ENCODE measurements at places on chromosomes 4 and X.
A peak's percentile ranks its signal among the peaks of the same experiment; 100 is the strongest.

GRCh38 chr4:81030981-81031791, 678 bp downstream of the BMP3 start:
- DNase-seq, result no peak

DNA sequence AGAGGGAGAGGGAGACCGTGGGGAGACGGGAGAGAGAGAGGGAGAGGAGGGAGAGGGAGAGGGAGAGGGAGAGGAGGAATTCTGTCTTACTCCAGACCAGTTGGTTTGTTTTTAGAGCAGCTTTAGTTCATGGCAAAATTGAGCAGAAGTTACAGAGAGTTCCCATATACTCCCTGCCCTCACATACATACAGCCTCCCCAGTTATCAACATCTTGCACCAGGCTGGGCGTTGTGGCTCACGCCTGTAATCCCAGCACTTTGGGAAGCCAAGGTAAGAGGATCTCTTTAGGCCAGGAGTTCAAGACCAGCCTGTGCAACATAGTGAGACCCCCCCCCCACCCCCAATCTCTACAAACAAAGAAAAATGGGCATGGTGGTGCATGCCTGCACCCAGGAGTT, 79.8 kb upstream of the OGT start:
- DNase-seq, result no peak

GRCh38 chr4:115334736-115335411, 221.5 kb upstream of the NDST4 start:
- no peak for DNase-seq

- no peak for DNase-seq
Observed at GRCh38 chr4:7638489-7638888, 203.8 kb upstream of the PSAPL1 start.

GRCh38 chr4:15237648-15238230, 190.1 kb upstream of the C1QTNF7 start:
- no peak for DNase-seq

DNA sequence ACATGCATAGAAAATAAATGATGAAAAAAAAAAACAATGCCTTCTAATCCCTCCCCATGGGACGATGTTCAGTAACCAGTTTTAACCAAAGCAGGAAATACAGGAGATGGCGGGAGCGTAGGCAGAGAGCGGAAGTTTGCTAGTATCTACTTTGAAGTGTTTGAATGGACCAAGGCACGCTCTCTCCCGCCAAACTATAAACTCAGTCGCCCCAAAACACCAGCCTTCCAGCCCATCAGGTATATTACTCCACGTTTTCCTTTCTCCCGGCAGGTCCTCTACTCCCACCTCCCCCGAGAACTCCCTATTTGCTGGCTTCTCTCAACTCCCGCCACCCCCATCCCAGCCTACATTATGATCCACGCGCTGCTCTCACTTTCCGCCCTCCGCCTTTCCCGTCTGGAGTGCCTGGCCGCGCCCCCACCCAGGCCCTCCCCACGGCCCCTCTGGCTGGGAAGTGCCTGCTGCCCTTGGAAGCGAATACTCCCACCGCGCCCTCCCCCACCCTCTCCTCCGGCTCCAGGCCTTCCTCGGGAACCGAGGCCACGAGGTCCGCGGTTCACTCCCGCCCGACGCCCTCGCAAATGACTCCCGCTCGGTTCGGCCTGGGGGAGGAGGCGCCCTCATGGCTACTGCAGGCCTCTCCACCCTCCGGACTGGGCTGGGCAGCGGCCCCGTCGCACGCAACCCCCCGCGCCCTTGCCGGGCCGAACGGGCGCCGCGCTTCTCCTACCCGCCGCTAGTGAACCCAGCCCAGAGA, 723 bp downstream of the DHX15 start:
- peak; percentile 31 for DNase-seq

GRCh38 chr4:153257151-153257620, 52.9 kb downstream of the TRIM2 start:
- DNase-seq, result peak; percentile 30

DNA sequence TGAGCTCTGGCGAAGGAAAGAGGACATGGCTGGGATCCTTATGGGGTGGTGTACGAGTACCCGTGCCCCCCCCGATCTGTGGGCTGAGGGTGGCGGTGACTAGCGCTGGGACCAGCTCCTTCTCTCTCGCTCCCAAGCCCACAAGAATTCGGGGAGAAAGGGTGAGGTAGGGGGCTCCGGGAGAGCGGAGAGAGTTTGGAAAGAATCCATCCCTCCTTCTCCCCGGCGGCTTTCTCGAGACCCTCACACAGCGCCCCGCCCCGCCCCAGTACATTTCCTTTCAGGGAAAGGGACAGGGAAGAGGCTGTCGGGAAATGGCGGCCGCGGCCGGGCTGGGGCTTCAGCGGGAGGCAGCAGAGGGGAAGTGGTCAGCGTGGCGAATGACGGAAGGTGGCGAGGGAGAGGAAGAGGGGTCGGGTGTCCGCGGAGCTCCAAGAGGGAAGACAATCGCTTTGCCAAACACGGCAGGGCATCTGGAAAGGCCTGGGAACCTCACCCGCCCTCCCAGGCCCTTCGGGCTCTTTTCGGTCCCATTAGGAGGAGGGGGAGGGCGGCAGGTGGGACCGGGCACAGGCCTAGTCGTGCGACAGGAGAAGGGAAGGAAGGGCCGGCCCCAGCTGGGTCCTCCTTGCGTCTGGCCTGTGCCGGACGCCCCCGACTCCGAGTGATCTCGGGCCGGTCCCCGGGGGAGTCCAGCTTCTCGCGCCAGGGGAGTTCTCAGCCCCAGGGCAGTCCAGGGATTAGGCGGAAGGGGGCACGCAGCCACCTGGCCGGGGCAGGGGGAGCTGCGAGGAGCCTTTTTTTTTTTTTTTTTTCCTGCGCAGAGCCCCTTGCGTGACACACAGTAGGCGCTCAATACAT, 10.2 kb downstream of the HNRNPH2 start:
- no peak for DNase-seq

GRCh38 chr4:108483079-108483478, 137.3 kb upstream of the RPL34 start:
- no peak for DNase-seq

- no peak for DNase-seq
Observed at GRCh38 chr4:56261027-56261426, 126.3 kb downstream of the AASDH start.

DNA sequence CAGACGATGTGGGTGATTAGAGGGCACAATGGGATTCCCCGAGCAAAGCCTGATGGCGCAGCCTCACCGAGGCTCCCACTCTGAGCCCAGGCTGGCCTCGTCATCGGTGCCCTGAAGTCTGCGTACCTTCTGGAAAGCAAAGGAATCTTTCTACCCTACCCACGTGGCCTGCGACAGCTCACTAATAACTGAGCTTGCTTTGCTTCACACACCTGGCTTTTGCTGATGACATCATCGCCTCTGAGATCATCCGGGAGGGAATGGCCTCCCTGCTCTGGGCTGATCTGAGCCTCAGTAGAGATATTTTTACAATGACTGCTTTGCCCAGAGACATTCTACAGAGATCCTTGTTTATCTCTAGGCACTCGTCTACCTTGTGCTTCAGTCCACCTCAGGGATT, 45.4 kb upstream of the PDLIM3 start:
- DNase-seq, result no peak

GRCh38 chrX:150062292-150063137, 124.2 kb upstream of the EOLA2 start:
- DNase-seq, result peak; percentile 18

DNA sequence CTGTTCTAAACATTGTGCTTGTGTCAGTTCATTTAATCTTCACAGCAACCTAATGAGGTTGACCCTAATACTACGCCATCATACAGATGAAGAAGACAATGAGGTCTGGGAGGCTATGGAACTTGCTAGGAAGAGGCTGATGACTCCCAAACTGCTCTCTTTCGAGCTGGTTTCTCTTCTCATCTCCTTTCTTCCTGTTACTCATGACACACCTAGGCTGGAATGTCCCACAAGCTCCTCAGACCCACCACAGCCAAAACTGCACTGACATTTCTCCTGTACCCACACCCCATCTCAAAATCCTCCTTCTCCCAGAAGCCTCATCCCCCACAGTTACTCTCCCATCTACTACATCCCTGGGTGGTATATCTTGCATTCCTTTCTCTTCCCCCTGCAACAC, 27.4 kb upstream of the PJA1 start:
- no peak for DNase-seq

- no peak for DNase-seq
Observed at GRCh38 chrX:9698576-9698975, 67.1 kb downstream of the GPR143 start.

GRCh38 chrX:50629774-50630173, 159.1 kb upstream of the DGKK start:
- no peak for DNase-seq

DNA sequence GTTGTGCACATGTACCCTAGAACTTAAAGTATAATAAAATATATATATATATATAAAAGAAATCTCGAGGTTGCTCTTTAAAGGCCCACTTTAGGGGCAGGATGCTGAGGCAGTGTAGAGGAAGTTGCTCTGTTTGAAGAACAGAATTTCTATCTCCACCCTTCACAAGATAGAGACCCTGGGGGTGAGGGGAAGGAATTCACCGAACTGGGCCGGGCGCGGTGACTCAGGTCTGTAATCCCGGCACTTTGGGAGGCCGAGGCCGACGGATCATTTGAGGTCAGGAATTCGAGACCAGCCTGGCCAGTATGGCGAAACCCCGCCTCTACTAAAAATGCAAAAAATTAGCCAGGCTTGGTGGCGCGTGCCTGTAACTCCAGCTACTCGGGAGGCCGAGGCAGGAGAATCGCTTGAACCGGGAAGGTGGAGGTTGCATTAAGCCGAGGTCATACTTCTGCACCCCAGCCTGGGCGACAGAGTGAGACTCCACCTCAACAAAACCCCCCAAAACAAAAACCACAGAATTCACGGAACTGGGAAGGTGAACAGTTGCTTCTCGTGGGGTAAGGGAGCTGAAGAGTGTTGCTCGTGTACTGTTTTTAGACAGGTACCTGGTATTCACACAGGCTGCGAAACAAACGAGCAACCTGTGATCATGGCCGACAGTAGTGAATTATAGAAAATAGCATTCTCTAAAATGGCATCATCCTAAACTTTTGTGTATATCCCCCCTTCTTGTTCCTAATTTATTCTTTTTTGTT, 6.2 kb downstream of the PLAC8 start:
- no peak for DNase-seq

DNA sequence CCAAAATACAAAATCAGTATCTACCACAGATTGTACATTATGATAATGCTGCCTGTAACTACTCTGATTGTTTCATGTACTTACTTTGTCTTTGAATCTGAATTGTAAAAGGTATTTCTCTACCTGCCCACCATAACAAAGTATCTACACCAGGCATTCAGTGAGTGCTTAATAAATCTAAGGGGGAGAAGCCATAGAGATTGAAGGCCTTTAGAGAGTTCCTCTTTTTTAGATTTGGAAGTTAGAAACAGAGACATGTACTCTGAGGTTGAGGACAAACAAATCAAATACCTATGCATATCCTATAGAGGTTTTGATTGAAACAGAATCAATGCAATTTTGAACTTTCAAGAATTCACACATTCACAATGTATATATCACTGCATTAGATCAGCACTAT, 42.7 kb downstream of the SAT1 start:
- DNase-seq, result no peak

- no peak for DNase-seq
Observed at GRCh38 chr4:38131371-38132091, 171.3 kb downstream of the PTTG2 start.

DNA sequence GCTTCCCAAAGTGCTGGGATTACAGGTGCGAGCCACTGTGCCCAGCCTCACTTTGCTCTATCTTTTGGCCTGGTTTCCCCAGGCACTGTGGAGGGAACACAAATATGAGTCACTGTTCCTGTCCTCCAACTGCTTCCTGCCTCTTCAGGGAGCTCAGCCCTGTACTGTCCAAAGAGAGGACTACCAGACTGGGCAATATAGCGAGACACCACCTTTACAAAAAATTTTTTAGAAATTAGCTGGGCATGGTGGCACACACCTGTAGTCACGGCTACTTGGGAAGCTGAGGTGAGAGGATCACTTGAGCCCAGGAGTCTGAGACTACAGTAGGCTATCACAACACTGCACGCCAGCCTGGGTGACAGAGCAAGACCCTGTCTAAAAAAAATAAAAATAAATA, 16.9 kb upstream of the WAS start:
- DNase-seq, result no peak

- no peak for DNase-seq
Observed at GRCh38 chr4:139890816-139891215, 225.2 kb downstream of the MGST2 start.

- no peak for DNase-seq
Observed at GRCh38 chr4:187139141-187139540, 415.5 kb upstream of the FAT1 start.

GRCh38 chr4:81506731-81507130, 35.0 kb upstream of the RASGEF1B start:
- DNase-seq, result no peak

DNA sequence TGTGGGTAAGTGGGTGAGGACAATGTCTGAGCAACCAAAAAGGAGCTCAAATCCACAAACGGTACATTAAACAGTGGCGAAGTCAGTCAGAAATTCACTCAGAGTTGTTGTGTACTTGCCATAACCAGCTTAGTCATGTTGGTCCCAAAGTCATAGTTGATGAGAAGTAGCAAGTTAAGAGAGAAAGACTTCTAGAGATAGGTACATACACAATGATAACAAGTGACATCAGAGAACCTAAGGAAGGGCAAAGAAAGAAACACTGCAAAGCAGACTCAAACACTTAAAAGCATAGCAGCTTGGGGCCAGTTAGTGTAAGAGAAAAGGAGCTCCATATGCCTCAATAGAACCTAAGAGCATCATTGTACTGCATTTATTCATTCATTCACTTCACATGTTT, 30.2 kb downstream of the DYNLT3 start:
- DNase-seq, result no peak

GRCh38 chrX:18031726-18032375, 170.8 kb upstream of the RAI2 start:
- no peak for DNase-seq

DNA sequence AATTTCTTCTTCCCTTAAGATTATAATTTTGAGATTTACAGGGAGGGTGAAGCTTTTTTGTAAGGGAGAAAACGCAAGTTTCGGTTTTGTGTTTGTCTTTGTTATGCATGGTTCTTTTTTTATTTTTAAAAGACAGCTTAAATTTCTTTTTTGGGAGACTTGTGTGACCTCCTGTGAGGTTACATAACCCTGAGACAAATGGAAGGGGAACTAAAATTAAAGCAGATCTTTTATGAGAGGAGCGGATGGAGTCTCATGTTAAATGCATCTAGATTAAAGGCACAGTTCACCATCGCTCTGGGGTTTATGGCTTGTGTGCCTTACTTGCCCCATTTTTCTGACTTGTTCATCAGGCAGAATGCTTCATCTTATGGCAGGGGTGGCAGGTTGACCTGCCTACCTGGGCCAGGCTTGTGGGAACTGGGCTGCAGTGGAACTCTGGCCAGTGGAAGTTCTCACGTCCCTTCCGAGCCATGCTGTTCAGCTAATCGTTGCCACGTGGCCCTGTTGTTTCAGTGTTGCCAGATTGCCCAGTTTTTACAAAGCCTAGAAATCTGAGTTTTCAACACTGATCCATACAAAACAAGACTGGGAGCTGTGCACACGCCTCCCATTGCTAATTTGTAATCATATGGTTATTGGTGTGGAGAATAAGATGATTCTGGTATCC, 291.8 kb downstream of the ARHGAP10 start:
- DNase-seq, result no peak

Data from hematopoietic multipotent progenitor cell (in vitro differentiated cells).